ENCODE measurements at places on chromosomes 1 and 21. TPM values are rescaled to one million over a fixed set of nuclear protein-coding genes. Genes with fewer than 3 reads are reported as not detected.

GRCh38 chr1:190908691-190909090 is 431.0 kb upstream of the BRINP3 start:
- no peak for DNase-seq

- peak; percentile 68 for DNase-seq
Observed at GRCh38 chr1:2046174-2046917, 3.9 kb upstream of the PRKCZ start.

The MIS18A gene
- total RNA-seq, result 6.5 TPM

The PIK3R3 gene
- total RNA-seq, result 22.0 TPM

- no peak for DNase-seq
Observed at GRCh38 chr1:108129999-108130398, 70.1 kb downstream of the SLC25A24 start.

- DNase-seq, result no peak
Observed at GRCh38 chr1:245656189-245656717, 501.5 kb downstream of the KIF26B start.
